Fibroblast of pulmonary artery (primary cell): ENCODE measurements at places on chromosomes 3 and 15.

DNA sequence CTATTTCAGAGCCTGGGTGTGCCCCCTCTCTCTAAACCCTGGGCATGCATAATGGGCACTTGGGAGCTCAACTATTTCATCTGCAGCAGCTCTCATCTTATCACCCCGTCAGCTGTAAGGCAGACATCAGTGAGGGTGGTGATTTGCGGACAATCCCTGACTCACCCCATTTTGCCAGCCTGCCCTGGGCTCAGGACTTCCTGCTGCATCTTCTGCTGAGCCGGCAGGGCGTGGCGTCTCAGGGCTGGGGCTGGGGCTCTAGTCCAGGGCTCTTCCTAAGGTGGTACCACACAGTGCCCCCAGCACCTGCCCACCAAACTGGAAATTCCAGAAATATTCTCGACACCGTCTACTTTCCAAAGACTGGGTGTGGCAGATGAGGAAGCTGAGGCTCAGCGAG is 925 bp upstream of the PSTPIP1 start:
- DNase-seq = no peak

DNA sequence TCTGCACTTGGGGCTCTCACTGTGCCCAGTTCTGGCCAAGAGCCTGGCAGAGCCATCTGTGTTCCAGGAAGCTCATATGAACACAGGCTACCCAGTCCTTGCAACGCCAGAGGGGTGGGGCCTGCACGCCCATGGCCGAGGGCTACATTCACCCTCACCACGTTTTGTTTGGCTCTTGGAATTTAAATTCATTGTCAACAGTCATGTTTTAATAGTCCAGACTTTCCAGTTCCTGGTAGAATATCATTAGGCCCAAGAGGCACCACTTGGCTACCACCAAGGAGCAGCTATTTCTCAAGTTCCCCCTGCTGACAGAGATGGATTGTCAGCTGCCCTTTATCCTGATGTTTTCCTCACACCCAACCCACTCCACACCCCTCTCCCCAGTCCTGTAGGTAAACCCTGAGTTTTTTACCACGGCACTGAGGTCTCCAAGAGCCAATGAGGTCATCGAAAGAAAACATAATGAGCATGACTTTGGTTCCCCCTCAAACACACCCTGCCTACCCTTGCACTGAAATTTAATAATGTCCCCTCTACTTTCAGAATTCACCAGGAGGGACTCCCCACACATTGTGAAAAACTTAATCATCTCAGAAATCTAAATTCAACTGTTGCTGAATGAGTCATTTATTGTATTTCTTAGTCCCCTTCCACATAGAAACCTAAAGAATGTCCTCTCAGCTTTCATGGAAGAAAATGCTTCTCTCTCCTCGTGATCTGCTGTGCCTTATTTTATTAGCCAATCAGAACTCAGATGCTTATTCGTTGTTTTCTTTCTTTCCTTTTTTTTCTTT is 125.1 kb downstream of the SHQ1 start:
- peak; percentile 49 for DNase-seq

- DNase-seq = no peak
Measured at GRCh38 chr3:111621535-111621934, 26.4 kb upstream of the ZBED2 start.

GRCh38 chr15:48602358-48603122 is 43.0 kb downstream of the FBN1 start:
- DNase-seq = peak; percentile 89

GRCh38 chr15:38076786-38077185 is 142.3 kb downstream of the TMCO5A start:
- no peak for DNase-seq

GRCh38 chr15:65055201-65055870 is 10.1 kb downstream of the SLC51B start:
- DNase-seq = no peak
